ENCODE measurements at places on chromosomes 13 and 19.

- DNase-seq, result no peak
Observed at GRCh38 chr13:70520275-70521036, 412.2 kb upstream of the KLHL1 start.

DNA sequence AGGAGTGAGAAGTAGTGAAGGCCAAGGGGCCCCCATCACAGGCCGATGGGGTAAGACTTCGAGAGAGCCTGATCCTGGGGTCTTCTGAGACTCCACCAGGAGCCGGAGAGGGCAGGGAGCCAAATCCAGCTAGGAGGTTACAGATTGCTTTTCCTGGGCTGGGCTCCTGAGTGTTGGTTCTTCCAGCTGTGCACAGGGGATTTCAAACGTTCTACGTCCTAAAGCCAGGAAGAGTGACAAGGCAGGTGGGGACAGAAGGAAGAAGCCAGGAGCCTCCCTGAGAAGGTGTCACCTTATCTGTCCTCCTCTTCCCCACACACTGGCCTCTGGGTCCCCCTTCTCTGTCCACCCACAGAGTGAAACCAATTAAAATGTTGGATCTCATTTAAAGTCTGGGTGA, 16.1 kb upstream of the TPRX2 start:
- DNase-seq, result no peak

DNA sequence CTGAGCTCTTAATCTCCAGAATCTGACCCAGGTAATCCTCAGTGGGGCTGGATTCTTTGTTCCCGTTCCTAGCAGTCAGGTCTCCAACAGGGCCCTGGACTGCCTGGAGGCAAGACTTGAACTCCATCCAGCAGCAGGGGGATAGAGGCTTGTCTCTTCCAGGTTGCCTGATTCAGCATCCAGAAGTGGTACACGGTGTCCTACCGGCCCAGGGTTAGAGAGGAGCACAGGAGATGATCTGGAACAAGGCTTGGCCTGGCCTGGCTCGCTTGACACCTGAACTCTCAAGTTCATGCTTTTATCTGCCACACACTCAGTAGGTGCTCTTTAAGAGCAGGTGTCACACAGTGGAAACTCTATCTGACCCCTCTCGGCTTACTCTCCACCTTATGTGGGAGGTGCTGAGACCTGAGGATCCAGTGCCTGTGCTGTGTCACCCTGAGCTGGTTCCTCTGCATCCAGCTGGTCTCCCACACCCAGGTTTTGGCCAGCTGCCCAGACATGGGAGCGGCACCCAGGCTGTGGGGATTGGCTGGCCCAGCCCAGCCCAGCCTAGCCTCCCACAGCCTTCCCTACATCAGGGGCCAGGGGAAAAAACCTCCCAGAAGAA, at the start of gene CYP4F3:
CYP4F3 (plus strand) TSS at position 604 of the 610 bp plus-strand sequence. CDS start 519 bp downstream, outside the sequence.
- no peak for DNase-seq

GRCh38 chr19:12156223-12157058, at the start of gene ZNF625:
TSS of gene ZNF625 (minus strand) at chr19:12156734. CDS start at chr19:12156558, 176 bp downstream.
- DNase-seq, result no peak

DNA sequence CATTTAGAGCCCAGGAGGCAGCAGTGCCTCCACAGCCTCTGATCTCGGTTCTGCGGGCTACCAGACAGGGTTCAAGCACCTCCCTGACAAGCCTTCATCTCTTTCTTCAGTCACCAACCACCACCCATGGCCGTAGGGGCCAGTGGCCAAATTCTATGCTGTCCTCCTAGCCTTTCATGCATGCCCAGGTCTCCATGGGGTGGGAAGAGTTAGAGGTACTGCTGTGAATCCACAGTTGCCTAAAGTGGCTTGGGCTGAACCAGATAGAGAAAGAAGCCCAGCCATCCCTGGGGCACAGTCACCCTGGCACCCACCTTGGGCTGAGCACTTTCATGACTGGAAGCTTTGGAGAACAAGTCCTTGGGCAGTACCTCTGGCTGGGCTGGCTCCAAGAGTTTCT, 97.4 kb downstream of the ZDHHC20 start:
- no peak for DNase-seq

GRCh38 chr19:7928741-7929701, 3.1 kb upstream of the CTXN1 start:
- DNase-seq, result no peak

DNA sequence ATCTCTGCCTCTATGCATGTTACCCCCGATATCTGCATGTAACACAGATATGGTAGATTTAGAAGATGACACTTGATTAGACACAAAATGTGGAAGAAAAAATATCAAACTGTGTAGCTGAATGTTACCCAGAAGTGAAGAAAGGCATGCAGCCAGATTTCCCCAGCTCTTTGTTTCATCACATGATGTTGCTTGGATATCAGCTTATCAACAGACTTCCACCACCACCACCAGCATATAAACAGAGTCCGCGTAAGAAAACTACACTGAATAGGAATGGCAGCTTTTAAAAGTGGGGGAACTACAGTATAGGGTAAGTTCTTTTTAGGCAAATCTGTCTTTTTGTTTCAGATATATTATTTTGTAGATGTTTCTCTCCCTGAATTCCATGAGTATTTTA, at the start of gene FAM216B:
FAM216B (plus strand) TSS at position 233 of the 400 bp plus-strand sequence. CDS start 2,484 bp downstream, outside the sequence.
- DNase-seq, result no peak

Measured in GM18507 (cell line).